ENCODE measurements at places on chromosomes 4 and X. TPM values are rescaled to one million over a fixed set of nuclear protein-coding genes. Genes with fewer than 3 reads are reported as not detected.

- no peak for DNase-seq
Measured at GRCh38 chrX:134484039-134484438, 24.1 kb downstream of the HPRT1 start.

GRCh38 chr4:65083076-65083475 is 587.2 kb downstream of the EPHA5 start:
- DNase-seq, result no peak

ASB9 gene
- total RNA-seq, result 2.6 TPM

DNA sequence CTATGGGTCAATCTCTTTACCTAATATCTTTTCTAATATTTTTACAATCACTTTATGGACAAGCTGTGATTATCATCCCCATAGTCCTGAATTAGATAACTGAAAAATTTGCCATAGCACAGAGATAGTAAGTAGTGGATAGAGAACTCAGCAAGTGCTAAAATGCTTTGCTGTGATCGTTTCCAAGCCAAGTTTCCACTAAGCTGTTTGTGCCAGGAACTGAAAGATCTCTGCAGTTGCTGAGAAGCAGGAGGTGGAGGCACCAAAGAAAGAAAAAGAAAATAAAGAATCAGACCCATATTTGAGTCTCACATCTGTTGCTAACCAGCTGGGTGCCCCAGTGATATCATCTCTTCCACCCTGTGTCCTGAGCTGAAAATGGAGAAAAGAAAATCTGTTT is 605.6 kb upstream of the BOD1L1 start:
- DNase-seq, result no peak

- no peak for DNase-seq
Measured at GRCh38 chr4:142202404-142203332, 566.3 kb downstream of the IL15 start.

DNA sequence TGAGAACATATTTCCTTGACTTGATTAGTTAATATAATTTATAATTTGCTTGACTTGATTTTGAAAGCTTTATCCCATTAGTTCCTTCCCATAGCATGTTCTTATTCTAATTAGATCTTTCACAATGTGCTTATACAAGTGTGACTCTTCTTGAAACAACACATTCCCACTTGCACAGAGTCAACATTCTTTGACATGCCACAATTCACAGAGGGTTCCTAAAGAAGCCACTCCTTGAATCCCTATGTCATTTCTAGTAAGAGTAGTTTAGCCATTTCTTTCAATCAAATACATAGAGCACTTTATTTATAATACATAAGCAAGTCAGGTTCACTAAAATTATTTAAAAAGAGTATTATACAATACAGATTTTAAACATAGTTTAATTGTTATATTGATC is 228.9 kb upstream of the GRID2 start:
- DNase-seq, result no peak

DNA sequence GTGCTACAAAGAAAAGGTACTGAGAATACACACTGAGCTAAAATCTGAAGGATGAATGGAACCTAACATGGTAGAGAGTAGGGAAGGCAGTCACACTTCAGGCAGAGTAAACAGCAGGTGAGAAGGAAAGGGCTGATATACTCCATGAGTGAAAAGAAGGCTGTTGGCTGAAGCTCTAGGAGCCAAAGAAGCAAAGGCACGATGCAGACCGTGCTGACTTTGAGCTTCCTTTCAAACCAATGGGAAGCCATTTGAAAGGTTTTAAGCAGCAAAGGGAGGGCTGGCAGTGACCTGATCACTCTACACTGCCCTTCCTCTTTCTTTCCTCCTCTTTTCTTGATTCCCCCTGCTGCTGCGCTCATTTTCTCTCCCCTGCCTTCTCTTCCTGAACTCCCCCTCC is 66.4 kb downstream of the TMEM154 start:
- no peak for DNase-seq

DAPP1 gene
- 10.1 TPM for total RNA-seq

DNA sequence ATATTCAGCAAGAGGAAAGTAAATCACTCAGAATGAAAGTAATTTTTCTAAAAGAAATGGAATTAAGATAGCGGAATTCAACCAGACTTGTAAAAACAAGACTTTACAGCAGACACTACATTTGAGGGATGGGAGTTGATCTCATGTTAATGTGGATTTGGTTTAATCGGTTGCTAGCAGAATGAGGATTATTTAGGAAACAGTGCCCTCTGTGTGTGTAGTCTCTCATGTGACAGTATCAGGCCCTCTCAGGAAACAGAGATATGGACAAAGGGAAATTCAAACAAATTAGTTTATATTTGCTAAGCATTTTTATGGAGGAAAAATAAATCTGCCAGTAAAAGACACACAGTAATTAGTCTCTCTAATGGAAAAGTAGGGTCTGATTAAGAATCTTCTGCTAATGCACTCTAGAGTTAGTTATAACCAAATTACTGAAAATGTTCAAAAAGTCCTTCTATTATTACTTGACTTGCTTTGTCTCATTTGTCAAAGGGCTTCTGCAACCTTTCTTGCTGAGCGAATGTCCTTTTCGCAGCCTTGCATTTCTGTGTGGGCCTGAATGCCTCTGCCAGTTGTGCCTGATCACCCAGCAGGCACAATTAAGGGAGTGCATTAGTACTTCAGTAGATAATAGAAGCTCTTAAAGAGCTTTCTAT is 1282.3 kb upstream of the TENM3 start:
- no peak for DNase-seq

HDAC6 gene
- 96.9 TPM for total RNA-seq

DNA sequence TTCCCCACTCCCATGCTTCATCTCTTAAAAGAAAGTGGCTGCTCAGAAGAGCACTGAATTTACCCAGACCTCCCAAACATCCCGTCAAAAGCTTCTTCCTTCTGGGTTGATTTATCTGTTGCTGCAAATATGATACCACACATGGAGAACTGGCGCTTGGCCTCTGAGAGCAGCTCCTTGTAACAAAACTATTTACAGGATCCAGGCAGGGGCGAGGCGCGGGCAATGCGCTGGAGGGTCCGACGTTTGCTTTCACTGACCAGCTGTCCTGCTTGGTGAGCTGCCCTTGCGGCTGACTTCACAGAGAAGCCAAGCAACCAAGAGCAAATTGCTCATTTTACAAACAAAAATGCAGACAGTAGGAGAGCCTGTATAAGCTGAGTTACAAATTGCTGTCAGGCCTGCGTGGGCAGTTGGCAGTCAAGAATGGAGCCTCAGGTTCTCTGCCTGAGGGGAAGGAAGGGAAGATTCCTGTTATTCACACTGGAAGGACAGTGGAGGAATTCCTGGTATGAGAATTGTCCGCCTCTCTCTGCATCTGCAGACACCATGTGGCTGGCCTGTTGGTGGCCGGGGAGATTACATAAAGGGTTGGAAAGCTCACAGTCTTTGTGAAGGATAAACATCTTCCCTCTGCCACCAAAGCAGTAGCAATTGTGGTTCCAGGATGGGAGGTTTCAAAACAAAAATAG is 192.2 kb upstream of the LEF1 start:
- DNase-seq, result peak; percentile 84

GRCh38 chr4:10184041-10184440 is 67.4 kb upstream of the WDR1 start:
- DNase-seq, result no peak

- no peak for DNase-seq
Measured at GRCh38 chr4:83758285-83758684, 222.4 kb downstream of the GPAT3 start.

PHKA1 gene
- 3.4 TPM for total RNA-seq

ARX gene
- total RNA-seq, result 0.31 TPM

- no peak for DNase-seq
Measured at GRCh38 chrX:84477114-84477513, 25.1 kb downstream of the HDX start.

- DNase-seq, result no peak
Measured at GRCh38 chr4:41399231-41399630, 138.7 kb upstream of the LIMCH1 start.

DNA sequence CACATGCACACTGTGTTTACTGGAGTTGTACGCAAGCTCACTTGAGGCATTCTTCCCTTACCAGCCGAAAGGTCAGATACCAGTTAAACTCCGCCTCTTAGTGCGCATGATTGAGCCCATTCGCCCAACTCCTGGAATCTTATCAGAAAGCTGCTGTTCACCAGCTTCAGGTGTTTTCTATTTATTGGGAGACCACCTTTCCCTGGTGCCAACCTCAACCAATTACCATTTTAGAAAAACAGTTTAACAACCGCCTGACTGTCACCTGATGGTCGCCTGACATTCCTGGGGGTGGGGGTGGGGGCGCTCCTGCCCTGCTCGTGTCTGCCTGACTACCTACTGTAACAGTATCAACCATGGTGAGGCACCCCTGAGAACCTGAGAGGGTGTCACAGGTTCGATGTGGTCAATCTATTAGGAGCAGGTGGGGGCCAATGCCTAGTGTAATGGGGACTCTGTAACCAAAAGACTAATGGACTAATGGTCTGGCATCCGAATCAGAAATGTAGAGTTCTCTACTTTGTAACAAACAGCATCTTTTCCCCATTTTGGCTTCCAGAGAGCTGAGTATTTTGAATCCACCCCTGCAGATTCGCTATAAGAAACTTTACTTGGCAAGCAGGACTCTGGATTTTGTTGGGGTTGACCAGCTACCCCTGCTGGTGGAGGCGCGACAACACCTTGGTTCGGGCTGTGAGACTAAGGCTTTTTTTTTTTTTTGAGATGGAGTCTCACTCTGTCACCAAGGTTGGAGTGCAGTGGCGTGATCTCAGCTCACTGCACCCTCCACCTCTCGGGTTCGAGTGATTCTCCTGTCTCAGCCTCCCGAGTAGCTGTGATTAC is 58.2 kb upstream of the ZNF157 start:
- DNase-seq, result peak; percentile 88

DNA sequence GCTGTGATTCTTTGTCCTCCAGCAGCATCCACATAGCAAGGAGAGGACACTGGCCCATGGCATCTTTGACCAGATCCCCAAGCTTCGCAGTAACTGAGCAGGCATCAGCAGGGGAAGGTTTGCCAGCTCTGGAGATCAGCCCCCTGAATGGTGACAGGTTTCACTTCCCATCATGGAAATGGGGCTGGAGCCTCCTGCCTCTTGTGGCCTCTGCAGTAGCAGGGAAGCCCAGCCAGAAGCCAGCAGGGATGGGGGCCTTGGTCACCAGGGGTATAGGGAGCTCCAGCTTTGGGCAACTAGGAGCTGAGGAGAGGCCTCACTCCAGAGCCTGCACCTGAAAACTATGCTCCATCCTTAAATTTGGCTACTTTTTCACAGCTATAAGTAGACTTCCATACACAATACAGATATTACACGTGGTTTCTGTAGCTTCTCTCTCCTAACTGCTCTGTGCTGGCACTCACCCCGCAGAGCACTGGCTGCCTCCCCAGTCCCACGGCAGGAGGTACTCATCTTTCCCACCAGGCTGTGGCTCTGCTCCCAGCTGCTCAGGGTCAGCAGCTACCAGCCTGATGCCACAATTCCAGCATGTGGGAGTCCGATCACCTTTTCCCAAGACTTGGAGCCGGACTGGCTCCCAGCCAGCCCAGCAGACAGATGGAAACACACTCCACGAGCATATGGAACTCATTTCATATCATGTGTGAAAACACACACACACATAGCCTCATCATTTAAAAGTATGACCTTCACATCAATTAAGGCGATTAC is 2.8 kb downstream of the TMEM271 start:
- DNase-seq, result no peak

ARHGAP10 gene
- 20.3 TPM for total RNA-seq

GYPB gene
- total RNA-seq, result not detected

DNA sequence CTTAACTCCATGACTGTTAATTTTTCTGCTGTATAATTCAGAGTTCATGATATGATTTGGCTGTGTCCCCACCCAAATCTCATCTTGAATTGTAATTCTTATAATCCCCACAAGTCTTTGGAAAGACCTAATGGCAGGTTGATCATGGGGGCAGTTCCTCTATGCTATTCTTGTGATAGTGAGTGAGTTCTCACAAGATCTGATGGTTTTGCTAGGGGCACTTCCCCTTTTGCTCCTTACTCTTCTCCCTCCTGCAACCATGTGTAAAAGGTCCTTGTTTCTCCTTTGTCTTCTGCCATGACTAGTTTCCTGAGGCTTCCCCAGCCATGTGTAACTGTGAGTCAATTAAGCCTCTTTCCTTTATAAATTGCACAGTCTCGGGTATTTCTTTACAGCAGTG is 1751.9 kb downstream of the ARAP2 start:
- DNase-seq, result no peak

DNA sequence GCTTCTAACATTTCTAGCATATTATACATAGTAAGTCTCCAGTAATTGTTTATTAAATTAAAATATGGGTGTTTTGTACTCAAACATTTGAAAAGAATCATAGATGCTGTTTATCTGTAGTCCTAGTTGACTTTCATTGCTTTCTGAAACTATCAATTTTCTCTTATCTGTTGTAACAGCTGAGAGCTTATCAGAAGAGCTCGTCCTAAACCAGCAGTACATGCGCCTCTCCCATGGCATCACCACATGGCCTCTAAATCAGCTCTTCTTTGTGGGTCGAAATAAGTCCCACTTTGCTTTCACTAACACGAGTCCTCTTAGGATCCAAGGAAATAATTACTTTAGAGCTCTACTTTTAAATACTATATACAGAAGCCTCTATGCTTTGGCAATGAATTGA is 55.1 kb downstream of the PPP3CA start:
- DNase-seq, result no peak
